ENCODE measurements at places on chromosomes 7 and 10.

DNA sequence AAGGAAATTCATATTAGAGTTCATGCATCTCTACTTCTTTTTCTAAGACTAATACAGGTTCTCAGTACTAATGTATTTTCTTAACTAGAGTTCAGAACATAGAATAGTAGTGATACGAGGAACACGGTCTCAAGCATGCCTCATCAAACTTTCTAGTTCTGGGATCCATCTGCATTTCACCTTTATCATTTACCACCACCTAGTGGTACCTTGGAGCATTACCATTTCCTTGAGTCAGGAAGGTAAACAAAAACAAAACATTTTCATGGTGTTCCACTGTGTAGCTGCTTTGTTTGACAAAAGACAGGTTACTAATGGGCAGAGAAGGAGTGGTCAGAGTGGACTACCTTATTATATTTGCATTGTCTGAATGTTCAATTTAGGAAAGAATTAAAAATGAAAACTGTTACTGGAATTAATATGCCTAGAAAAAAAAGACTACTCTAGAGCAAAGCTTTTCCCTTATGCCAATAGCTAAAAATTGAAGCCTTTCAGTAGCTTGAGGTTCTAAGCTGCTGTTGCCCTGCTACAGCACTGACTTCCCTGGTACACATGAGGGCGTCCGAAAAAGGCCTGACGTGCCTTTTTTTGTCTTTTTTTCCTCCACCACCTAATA is 44.5 kb downstream of the STARD3NL start:
- no peak for DNase-seq

DNA sequence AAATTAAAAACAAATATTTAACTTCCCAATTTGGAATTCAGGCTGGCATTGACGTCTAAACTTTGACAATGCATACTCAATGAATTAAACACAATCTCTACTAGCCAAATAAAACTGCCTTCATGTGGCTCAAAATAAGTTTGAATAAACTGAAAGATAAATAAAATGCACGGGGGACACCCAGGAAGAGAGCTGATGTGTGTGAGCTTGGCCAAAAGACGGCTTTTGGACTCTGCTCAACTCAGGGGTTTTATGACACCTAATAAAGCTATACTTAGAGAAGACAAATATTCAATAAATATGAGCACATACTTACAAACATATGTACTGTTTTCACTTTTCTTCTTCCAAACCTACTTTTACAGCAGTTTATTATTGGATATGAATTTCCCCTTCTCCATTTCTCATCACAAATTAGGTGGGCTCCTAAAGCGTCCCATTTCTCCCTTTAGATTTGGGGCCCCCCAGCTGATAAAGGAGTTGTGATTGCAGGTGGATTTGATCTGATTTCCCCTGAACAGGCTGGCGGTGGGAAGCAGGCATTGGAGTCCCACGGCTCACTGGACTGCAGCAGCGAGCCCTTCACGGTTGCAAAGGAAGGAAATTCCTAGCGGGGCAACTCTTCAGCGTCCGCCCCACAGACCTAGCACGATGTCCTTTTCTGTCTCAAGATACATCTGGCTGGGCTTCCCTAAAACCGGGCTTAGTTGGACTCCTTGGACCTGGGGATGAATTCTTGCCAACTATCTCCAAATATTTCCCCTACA is 79.6 kb downstream of the INSIG1 start:
- no peak for DNase-seq

DNA sequence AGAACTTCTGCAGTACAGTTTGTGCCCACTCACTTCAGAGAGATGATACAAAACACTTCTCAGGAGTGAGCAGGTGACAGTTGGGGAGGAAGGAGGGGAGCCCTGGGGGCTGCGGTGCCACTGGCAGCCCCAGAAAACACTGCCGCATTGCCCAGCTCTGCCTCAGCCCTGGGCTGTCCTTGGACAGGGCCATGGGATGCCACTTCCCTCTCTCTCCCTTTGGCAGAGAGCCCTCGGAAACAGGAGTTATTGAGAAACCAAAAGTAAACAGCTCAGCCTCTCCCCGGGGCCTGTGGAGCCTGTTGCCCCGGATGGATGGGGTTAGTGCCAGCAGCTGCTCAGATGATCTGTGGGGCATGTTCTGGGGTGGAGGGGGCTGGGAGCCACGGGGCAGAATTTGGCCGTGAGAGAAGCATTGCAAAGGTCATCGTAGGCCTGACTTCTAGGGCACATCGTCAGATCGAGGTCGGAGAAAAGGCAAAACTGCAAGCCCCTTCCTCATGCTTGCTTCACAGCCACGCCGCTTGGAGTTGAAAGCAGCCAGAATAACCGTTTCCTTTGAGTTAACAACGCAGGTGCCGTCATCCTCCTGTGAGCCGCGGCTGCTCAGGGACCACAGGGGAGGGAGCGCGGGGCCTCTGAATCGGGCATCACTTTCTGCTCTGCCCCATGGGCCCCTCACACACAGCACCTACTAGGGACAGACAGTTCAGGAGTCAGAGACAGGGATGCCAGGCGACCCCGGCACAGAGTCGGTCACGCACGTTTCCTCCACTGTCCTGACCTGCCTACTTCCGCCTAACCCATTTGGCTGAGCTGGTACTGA is 256.4 kb downstream of the CAMK1D start:
- no peak for DNase-seq

DNA sequence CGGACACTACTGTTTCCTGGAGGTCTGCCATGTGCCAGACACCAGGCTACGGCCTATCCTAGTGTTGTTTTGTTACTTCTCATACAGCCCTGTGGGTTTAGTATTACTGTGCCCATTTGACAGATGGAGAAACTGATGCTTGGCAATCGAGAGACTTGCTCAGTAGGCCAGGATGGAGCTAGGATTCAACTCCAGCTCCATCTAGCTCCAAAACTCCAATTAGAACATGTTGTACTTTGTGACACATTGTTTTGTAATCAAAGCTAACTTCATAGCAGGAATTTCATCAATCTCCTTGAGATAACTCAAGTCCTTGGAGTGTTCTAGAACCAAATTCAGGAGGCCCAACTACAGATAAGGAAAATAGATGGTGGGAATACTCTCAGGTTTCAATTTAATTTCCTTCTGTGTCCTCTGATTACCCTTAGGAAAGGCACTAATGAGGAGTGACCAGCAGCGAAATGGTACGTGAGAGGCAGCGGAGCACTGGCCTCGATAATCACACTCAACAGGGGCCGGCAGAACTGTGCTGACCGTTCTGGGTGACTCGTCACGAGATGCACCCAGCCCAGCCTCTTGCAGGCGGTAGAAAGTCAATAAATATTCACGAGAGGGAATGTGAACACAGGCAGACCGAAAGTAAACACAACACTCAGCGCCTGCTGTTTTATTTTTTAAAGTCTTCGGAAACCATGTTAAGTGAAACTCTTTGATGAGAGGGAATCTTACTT is 269.6 kb upstream of the NEBL start:
- DNase-seq, result no peak

- DNase-seq, result no peak
Observed at GRCh38 chr7:139641337-139641992, 118.0 kb downstream of the CLEC2L start.

GRCh38 chr7:1748076-1748838 is 78.2 kb downstream of the ELFN1 start:
- no peak for DNase-seq

- DNase-seq, result no peak
Observed at GRCh38 chr10:34728361-34728760, 86.7 kb downstream of the PARD3 start.

DNA sequence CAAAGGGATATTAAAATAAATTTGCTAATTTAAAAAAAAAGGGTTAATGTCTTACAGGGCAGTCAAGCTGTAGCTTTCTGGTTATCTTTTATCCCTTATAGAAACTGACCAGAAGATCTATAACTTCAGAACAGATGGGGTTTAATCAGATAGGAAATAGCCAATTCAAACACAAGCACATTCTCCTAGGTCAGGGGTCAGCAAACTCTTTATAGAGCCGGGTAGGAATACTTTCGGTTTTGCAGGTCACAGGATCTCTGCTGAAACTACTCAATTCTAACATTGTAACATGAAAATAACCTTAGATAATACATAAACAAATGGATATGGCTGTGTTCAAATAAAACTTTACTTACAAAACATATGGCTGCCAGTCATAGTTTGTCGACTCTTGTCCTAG is 479.8 kb downstream of the ADRA2A start:
- DNase-seq, result no peak

GRCh38 chr7:119482209-119482608 is 790.8 kb upstream of the KCND2 start:
- peak; percentile 72 for DNase-seq

GRCh38 chr10:17053513-17053912 is 76.1 kb downstream of the CUBN start:
- DNase-seq, result no peak

- DNase-seq, result no peak
Observed at GRCh38 chr10:98858525-98858924, 377.1 kb downstream of the HPSE2 start.

- peak; percentile 87 for DNase-seq
Observed at GRCh38 chr10:73879296-73880173, 5.2 kb upstream of the CAMK2G start.

DNA sequence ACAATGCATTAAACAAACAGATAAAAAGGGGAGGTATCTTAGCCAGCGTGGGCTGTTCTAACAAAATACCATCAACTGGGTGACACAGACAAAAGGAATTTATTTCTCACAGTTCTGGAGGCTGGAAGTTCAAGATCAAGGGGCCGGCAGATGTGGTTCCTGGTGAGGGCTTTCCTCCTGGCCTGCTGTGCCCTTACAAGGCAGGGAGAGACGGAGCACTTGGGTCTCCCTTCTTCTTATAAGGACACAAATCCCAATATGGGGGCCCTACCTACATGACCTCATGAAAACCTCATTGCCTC is 281.6 kb upstream of the KLF14 start:
- DNase-seq, result no peak

GRCh38 chr7:127578711-127579275 is 6.6 kb downstream of the GCC1 start:
- DNase-seq, result no peak

DNA sequence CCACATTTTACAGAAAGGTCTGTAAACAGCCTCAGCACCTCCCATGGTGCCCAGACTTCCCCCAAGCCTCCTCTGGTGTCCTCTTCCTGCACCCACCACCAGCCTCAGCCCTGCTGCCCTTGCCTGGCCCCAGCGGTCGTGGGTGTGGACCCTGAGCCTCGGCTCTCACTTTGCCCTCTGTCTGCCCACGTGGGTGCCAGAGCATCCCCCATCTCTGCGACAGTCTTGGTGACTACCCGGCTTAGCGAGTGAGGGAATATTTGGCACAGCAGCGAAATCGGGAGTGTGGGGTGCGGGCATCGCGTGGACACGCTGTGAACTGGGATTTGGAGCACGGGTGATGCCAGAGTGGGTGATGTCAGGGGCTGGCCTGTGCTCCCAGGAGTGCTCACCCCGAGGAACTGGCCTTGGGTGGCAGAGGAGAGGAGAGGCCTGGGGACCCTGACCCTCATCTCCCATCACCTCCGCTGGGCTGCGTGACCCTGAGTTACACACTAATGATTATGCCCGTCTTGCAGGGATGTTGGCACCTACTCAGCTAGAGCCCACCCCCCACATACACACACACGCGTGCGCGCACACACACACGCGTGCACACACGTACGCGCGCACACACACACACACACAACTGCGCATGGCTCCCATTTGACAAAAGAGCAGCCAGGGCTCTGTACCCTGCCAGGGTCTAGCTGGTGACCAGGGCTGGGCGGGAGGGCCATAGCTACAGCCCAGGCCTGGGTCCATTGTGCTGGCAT is 8.7 kb downstream of the ELFN1 start:
- DNase-seq, result no peak

- peak; percentile 29 for DNase-seq
Observed at GRCh38 chr7:158114056-158114850, 473.4 kb downstream of the PTPRN2 start.

DNA sequence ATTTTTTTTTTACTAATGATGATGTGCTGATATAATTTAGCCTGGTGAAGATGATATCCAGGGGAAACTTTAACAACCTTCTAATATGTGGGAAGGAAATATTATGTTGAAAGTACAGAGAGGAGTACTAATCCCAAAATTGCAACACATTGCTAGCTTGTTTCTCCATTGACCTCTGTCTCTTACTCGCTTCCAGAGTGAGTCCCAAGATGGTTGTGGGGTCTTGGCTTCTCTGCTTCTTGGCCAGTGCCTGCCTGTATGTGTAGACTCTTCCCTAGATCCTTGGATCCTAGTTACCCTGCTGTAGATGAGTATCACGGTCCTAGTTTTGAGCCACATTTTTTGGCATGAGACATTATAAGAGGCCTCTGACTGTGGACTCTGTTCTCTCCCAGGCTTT is 17.5 kb downstream of the BMPER start:
- DNase-seq, result no peak

GRCh38 chr10:77381750-77382149 is 255.9 kb downstream of the KCNMA1 start:
- DNase-seq, result no peak

GRCh38 chr7:90320801-90321494 is at the start of gene FAM237B:
FAM237B (minus strand) TSS chr7:90321304; CDS start chr7:90319748, 1,556 bp downstream.
- peak; percentile 69 for DNase-seq

DNA sequence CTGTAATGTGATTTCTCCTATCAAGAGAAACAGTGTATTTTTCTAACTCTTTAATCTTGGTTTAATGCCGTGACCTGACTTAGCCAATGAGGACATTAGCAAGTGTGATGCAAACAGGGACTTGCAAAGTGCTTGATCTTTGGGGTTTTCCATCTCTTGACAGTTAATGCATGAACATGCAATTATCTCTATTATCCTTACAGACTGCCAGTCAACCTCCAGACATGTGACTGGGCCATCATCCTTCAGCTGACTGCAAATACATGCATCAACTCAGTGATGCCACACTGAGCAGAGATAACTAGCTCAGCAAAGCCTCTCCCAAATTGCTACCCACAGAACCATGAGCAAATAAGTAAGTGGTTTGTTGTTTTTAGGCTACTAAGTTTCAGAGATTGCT is 409.6 kb downstream of the GPAM start:
- no peak for DNase-seq

DNA sequence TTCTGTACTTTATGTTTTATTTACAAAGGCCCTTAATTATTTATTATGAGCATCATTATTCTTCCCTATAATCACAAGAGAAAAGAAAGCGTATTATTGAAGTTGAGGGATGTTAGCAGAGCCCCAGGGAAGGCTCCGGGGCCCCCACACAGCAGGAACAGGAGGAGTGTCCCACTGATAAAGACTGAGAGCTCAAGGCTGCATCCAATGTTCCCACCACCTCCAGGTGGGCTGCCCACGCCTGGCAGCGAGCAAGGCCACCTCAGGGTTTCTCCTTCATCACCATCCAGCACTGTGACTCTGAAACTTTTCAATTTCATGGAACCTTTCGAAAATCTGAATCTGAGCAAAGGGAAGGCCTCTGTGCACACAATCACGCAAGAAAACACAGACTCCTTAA is 35.9 kb upstream of the WIPF3 start:
- DNase-seq, result no peak

- no peak for DNase-seq
Observed at GRCh38 chr10:18254086-18254485, 113.9 kb downstream of the CACNB2 start.

DNA sequence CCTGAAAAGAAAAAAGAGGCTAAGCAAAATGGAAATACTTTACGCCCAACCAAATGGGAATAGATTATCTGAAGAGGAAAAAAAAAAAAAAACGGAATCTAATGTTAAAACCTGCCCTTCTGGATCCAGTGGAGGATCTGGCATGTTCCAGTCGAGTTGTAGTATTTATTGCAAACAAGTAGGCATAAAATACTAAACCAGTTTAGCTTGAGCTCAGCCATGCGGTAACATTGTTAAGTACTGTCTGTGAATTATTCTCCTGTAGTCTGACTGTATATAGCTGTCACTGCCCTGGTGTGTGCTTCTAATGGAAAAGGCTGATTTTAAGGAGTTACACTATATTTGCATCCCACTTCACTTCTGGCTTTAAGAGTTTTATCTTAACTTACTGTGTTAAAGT is 40.3 kb downstream of the CELF2 start:
- no peak for DNase-seq

GRCh38 chr7:110065121-110065520 is 1025.8 kb upstream of the LRRN3 start:
- no peak for DNase-seq
